ENCODE measurements at places on chromosomes 7 and 10.

DNA sequence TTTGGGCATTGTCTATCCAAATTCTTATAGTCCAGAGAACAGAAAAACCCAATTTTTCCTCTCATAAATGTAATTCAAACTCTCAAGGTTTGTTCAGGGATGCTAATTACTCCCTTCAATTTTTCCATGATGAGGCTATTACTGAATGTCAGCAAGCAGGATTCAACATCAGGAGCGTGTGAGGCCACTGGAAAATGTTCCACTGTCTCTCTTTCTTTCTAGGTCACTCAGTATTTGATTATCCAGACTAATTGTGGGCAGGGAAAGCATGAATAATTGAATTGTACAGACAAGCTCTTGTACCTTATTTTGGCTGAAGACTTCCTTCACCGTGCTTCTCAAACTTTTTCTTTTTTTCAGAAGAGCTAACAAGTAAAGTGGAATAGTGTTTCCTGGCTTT lies 30.7 kb downstream of the THNSL1 start:
- DNase-seq = no peak

- no peak for DNase-seq
Observed at GRCh38 chr10:77592946-77593636, 44.5 kb downstream of the KCNMA1 start.

DNA sequence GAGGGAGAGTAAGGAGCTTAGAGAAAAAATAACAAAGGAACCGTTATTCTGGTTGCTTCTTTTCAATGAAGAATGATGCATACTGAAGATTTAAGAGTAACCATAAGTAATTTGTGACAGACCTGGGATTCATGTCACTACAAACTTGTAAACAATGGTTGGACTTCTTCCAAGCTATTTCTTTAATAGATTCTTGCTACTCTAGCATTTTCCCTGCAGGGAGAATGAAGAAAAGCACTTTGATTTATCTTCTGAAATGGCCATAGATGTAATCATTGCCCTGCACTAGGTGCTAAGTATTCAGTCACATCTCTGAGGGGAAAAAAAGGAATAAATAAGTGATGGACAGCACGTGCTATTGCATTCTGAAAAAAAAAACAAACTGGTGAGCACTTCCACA lies 606.6 kb upstream of the LRRN3 start:
- no peak for DNase-seq

- no peak for DNase-seq
Observed at GRCh38 chr7:18993933-18994668, 123.3 kb downstream of the TWIST1 start.

DNA sequence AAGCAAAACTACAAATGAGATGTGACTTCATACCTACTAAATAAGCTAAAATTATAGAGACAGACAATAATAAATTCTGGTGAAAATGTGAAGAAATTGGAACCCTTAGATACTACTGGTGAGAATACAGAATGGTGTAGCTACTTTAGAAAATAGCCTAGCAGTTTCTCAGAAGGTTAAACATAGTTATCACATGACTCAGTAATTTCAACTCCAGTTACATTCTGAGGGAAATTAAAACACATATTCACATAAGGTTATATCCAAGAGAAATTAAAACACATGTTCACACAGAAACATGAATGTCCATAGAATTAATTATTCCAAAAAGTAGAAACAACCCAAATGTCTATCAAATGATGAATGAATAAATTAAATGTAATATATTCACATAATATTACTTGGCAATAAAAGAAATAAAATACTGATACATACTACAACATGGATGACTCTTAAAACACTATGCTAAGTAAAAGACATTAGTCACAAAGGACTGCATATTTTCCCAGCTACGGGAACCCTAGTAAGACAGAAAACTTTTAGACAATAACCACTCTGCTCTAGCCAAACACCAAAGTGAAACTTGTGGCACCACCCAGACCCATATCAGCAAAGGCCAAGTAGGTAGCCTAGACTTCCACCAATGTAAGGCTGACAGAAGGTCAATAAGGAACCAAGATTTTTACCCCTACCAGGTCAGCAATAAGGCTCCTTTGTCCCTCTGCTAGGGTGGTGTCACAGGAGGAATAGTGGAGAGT lies 25.1 kb downstream of the SLC25A40 start:
- no peak for DNase-seq

DNA sequence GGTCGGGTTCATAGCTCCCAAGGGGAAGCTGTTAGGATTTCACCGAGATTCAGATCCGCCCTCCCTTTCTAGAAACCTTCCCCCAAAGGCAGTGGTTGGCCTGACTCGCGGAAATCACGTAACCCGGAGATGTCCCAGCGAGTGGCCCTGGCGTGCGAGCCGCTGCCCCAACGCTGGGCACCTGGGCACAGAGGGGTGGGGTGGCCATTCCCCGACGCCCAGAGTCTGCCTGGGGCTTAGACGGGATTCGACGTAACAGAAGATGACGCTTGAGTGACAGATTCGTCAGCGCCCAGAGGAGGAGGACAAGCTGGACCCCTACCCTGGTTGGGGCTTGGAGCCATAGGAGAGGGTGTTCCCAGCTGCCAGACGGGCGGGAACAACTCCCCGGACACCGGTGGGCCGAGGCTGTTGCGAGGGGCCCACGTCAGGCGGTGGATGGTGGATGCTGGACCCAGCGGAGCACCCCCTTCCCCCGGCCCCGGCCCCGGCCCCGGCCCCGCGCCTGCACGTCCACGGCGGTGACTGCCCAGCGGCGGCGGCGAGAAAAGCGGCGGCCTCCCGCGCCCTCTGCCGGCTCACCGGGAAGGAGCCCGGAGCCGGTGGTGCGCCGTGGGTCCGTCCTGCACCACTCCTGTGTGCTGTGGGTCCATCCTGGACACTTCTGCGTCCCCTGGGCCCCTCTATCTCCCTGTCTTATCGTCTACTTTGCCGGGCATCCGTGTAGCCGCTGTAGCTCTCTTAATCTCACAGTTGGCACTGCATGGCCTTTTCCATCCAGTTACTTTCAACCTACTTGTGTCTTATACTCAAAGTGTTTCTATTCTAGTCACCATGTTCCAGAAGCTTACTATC lies 35.4 kb upstream of the KNDC1 start:
- DNase-seq = no peak

DNA sequence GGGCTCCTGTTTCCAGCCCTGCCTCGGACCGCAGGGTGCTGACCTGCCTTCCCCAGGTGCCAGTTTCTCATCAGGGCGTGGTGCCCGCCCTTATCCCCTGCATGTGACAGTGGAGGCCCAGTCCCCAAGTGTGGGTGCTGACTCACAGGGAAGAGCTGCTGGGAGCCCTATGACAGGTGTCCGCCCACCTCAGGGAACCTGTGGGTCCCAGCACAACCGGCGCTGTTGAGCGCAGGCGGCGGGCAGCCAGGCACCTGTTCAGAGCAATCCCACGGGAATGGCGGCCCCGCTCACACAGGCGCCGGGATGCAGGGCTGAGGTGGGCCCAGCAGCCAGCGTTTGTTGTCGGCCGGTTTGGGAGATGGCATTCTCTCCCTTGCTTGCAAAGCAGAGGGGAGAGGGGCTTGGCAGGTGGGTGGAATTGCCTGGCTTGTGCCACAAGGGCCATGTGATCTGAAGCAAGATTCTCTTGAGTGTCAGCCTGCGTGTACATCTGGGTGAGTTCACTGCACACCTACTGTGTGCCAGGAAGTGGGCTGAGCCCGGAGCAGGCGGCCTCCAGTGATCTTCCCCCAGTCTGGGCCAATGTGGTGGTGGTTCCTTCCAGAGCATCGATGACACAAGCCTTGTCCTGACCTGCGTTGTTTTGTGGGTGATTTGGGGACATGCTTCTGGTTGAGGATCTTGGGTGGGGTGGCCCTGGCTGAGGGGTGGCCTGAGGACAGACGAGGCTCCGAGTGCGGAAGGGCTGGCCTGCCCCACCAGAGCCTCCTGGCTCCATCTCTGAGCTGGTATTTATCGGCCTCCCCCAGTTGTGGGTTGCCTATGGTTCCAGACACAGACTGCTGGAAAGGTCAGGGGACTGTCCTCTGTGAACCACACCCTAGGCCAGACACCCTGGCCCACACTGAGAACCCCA lies 2.4 kb downstream of the PWWP2B start:
- DNase-seq = no peak

DNA sequence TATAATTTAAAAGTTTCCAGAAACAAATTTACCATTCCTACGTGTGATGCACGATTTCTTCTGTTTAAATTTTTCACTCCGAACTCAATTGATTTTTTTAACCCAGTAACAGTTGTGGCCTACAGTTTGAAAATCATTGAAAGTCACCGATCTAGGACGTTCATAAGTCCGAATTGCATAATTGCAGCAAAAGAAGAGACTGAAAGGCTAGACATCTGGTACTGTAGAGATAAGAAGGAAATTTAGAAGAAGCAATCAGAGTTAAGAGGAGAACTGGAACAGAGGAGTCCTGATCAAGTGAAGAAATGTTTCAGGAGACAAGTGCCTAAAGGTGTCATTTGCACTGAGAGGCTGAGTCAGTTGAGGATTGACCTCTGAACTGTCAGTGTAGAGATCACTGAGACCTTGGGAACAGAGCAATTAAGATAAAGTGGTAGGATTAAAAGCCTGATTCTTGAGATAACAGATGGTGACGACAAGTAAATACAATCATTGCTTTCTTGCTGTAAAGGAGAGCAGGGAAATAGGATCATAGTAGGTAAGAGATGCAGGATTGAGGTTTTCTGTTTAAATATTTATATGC lies 73.5 kb downstream of the ZFAND4 start:
- DNase-seq = no peak

DNA sequence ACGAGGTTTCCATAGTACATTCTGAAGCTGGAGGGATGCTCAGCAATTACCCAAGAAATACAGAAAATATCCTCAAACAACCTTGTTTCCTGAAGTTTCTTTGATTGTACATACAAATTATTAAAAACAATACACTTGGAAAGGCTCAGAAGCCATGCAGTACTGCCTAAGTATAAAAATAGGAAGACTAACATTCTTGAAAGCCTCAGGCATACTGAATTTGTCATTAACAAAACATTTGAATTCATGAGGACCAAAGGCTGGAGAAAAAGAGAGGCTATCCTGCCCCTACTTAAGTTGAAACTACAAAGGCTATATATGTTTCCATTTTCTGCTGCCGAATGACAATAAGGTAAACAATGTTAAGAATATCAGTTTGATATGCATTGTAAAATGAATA lies 54.3 kb upstream of the SGCE start:
- no peak for DNase-seq

GRCh38 chr7:151115121-151115835 lies 29.0 kb downstream of the AGAP3 start:
- no peak for DNase-seq

DNA sequence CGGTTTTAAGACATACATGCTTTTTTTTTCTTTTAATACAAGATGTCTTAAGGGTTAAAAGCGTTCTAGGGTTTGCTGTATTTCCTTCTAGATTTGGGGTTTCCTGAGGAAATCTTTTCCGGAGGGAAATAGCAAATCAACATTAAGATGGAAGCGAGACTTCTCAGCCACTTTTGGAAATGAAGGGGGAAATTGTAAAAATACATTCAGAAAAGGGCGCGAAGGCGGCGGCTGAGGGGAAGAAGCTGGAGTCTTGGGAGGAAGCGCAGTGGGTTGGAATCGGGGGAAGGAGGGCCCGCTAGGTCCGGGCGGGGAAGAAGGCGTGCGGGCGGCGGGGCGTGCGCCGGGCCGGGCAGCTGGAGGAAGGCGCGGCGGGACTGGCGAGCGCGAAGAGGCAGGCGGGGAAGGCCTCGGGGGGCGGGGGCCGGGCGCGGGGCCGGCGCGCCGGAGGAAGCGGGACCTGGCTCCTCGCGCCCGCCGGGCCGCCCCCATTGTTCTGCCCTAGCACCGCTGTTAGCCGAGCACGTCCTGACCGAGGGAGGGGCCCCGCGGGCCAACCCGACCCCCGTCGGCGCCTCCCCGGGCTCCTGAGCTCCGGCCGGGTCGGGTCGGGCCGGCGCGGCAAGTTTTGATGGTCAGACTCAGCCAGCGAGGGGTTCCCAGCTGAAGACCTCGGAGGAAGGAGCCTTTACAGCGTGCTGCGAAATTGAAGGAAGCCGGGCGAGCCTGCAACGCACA lies 1.5 kb upstream of the SKIDA1 start:
- no peak for DNase-seq

DNA sequence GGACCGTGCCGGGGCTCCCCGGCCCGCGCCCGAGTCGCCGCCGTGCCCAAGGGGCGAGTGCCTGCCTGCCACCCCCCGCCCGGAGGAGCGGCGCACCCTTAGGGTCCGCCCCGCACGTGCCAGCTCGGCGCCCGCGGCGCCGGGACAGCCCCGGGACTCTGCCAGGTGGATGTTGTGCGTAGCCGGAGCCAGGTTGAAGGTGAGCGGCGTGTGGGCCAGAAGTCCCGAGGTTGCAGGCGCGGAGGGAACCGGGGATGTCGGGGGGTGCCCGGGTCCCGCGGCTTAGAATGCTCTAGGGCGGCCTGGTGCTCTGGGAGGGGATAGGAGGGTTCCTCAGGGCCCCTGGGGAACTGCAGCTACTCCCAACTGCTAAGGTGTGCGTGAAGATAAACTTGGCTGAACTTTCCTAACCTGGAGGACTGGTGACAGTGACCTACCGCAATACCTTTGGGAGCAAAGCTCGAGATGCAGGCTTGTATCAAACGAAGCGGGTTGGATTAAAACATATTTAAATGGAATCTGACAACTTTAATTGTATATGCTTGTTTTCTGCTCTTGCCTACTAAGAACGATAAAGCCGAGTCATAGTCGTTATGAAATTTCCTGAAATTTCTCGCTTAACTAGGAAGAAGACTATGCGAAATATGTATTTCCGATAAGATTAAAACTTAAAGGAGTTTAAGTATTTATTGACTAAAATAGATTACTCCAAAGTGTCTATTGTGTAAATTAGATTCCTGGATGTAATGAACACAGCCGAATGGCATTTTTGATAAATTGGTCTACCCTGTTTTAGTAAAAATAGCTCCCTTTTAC lies at the start of gene CUX1:
Gene CUX1, plus strand, starts transcription at position 156 of the 816 bp plus-strand sequence. Its CDS starts 14 bp downstream, at position 170.
- no peak for DNase-seq

GRCh38 chr7:69656890-69657289 lies 58.6 kb downstream of the AUTS2 start:
- no peak for DNase-seq

DNA sequence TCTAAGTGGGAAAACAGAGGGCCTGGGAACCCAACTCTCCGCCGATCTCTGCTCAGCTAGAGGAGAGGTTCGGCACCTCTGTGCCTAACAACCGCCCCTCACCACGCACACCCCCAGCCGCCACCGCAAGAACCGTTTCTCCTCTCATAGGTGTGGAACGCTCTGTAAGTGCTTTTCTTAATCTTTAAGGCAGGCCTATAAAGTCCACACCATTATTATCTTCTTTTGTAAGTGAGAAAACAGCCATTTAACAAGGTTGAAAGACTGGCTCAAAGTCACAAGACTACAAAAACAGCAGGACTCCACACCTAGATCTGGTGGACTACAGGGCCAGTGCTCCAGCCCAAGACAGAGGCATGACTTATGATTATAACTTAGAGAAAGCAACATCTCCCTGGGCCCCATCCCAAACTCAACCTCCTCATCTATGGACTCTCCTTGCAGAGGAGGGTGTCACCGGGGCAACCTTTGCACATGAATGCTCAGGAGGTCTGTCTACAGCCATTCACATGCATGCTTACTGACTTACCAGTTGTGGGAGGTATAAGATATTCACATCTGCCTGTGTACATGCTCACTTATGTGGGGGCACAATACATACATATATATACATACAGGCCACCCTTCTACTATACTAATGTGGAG lies 7.9 kb upstream of the NKX2-3 start:
- DNase-seq = no peak
